ENCODE measurements at places on chromosomes 4 and X. TPM values are rescaled to one million over a fixed set of nuclear protein-coding genes. Genes with fewer than 3 reads are reported as not detected.

The RRH gene
- polyA plus RNA-seq = not detected

DNA sequence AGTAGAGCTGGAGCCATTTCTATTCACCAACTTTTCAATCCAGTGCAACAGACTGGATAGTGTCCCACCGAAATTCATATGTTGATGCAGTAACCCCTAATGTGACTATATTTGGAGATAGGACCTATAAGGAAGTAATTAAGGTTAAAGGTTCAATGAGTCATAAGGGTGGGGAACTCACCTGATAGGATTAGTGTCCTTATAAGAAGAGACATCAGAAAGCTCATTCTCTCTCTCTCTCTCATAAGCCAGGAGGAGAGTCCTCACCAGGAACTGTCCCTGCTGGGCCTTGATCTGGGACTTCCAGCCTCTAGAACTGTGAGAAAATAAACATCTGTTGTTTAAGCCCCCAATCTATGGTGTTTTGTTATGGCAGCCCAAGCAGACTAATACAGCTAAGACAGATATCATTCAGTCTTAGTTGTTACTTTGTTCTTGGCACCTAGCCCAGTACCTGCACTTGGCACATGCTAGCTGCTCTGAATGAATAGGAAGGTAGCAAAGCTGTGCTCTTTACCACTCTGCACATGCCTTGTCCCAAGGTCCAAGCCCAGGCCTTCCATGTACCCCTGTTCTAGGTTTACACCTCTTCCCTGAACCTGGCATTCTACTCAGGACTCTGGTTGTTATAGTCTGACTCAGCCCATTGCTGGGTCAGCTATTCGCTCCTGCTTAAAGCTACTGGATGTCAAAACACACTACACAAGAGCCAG is 19.2 kb upstream of the BRS3 start:
- no peak for DNase-seq

DNA sequence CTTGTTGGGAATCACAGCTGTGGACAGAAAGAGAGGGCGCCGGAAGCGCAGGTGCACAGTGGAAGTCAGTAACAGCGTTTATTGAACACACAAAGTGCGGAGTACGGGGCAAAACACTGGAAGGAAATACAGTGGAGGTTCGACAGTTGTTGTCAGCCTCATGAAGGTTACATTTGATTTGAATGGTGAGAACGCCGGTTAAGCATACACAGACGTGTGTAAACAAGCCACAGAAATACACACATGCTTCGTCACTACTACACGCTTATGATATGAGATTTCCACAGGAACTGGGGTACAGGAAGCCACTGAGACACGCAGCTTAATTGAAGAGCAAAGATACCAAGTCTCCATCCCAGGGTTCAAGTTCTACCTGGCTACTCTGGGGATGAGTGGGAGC is 12.0 kb downstream of the CCKAR start:
- DNase-seq = no peak

DNA sequence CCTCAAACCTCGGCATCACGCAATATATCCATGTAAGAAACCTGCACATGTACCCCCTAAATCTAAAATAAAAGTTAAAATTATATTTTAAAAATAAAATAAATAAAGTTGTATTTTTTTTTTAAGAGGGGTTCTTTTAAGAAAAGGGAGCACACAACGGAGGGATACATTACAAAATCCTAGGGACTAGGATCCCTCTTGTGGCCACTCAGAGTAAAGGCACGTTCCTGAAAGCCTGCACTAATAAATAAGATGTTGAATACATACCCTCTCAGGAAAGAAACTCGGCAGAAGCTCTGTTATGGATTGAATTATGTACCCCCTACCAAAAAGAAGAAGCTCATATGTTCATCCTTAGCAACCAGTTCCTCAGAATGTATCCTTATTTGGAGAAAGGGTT is 50.9 kb upstream of the PRDX4 start:
- DNase-seq = no peak

The XAGE3 gene
- polyA plus RNA-seq = not detected

GRCh38 chrX:30513284-30513683 is 64.3 kb downstream of the TASL start:
- DNase-seq = no peak

The C4orf17 gene
- not detected for polyA plus RNA-seq

DNA sequence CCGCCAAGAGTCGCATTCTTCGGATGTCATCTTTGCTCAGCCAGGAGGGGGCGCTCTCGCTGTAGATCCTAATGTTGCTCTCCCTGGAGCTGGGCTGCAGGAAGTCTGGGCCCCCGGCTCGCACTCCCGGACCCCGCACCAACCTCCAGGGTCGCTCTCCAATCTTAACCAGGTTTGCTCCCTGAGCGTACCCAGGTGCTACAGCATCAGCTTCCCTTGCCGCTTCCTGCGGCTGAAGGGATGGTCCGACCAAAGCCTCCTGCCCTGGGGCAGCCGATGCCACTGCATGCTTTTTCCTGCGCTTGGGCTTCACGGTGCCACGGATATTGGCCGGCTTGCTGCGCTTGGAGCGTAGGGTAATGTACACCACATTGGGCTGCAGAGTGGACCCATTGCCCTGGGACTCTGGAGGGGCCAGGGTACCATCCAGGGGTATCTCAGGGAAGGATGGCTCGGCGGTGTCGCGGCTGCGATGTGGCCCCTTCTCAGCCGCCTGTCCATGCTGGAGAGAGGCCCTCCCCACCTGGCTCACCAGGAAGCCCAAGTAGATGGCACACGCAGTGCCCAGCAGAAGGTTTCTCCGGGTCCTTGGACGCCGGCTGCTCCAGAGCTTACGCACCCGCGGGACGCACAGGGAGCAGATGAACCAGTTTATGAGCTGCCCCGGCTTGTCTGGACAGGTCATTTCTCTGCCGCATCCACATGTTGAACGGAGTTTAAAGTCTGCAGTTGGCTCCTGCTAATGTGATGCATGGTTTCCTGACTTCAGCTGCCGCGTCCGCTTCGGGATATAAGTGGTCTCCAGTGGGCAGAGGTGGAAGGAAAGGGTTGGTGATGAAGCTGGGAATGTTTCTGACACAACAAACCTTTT is 1.9 kb downstream of the GASK1B start:
- peak; percentile 80 for DNase-seq

- no peak for DNase-seq
These were observed 10.5 kb downstream of the RASSF6 start for GRCh38 chr4:73609706-73610105.

DNA sequence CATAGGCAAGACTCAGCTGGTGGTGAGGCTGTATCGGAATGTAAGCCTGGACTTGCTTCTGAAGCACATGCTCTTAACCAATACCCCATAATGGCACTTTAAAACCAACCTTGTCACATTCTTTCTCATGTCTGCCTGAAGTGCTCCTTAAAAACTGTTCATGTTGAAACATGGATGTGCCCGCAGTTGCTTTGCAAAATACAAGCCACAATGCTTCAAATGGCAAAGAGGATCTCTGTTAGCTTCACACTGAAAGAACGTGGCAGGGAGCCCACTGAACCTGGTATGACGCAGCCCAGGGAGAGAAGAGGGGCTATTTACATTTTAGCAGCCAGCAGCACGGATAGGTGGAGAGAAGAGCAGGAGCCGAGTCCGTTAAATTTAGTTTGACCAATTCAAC is 29.3 kb downstream of the SOD3 start:
- DNase-seq = no peak

GRCh38 chrX:30935985-30936384 is 46.9 kb upstream of the TAB3 start:
- no peak for DNase-seq

The MAP3K15 gene
- polyA plus RNA-seq = 0.30 TPM

The CLGN gene
- 0.89 TPM for polyA plus RNA-seq

- DNase-seq = no peak
These were observed 534.1 kb upstream of the AADAT start for GRCh38 chr4:170623899-170624298.

DNA sequence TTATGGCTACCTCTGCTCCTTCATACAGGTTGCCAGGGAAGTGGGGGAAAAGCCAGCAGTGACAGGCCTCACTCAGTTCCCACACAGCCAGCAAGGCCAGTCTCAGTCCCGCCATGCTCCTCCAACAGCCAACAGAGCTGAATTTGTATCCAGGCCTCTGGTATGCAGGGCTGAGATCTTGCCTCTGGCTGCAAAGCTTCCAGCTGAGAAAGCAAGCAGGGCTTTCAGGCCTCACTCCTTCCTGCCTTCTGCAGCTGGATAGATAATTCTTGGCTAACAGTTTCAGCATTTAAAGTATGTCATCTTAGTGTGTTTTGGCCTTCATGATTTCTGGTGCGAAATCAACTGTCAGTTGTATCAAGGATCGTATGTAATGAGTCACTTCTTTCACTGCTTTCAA is 103.6 kb downstream of the GNL3L start:
- no peak for DNase-seq

- no peak for DNase-seq
These were observed 33.4 kb downstream of the KCTD8 start for GRCh38 chr4:44415251-44415650.

The ABHD18 gene
- 4.5 TPM for polyA plus RNA-seq

The SGCB gene
- 38.1 TPM for polyA plus RNA-seq

The RASGEF1B gene
- polyA plus RNA-seq = 2.5 TPM

DNA sequence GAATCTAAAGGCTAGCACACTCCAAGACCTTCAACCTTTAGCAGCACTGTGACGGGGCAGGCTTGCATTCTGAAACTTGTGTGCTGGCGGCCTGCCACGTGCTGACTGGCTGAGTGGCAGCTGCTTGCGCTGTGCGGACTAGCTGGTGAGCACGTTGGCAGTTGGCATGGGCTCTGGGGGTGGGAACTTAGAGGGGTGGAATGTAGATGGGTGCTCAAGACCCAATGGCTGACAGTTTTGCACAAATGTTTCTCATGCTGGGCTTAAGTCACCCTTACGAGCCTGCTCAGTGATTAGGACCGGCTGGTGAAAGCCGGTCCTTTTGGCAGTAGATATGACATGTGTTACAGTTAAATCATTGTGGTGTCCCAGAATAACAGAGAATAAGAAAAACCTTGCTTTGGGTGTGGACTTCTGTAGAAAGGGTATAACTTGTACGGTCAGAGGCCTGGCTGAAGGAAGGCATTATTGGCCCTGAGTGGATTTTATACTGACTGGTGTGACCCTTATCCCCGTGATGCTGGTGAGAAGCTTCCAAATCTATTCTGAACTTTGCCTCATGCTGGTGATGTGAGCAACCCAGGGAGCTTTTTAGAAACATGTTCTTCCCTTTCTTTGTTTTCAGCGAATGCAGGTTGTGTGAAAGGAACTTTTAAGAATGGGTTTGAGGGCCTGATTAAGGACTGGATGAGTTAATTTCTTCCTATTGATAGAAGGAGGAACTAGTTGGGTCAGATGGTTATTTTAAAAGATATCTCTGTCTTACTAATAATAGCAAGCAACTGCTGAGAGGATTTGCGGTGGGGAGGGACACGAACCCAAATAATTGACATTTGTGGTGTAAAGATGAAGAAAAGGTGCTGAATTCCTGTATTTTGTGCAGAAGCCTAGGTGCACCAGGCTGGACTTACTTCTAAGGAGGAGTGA is 107.4 kb upstream of the SLC4A4 start:
- peak; percentile 86 for DNase-seq

The EVC gene
- polyA plus RNA-seq = 0.56 TPM

The SLITRK2 gene
- polyA plus RNA-seq = not detected

The CACNA1F gene
- 0.01 TPM for polyA plus RNA-seq

GRCh38 chr4:183396227-183396637 is 48.2 kb upstream of the CDKN2AIP start:
- no peak for DNase-seq

- DNase-seq = no peak
These were observed 133.4 kb upstream of the TTC29 start for GRCh38 chr4:147078875-147079658.

- no peak for DNase-seq
These were observed 97.7 kb downstream of the TMA16 start for GRCh38 chr4:163592212-163592611.

All from psoas muscle (tissue), 8 donors.